ENCODE measurements at places on chromosomes 3 and 15.
A peak's percentile ranks its signal among the peaks of the same experiment; 100 is the strongest.

- DNase-seq = no peak
Observed at GRCh38 chr3:156483002-156483401, 71.9 kb downstream of the SSR3 start.

DNA sequence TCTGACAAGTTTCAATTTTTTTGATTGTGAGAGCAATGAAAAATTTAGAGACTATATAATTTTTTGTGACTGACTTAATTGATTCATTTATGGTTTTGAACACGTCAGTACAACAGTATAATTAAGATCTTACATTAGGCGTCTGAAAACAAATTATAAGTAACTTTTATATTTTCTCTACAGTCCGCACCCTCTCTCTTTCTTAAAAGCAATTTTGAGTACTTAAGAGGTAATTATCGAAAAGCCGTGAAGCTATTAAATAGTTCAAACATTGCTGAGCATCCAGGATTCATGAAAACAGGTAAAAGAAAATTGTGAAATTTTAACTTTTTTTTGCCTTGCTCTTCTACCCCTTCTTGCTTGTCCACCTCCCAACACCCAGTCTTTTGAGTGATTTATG, 34.9 kb downstream of the CNOT10 start:
- DNase-seq = no peak

DNA sequence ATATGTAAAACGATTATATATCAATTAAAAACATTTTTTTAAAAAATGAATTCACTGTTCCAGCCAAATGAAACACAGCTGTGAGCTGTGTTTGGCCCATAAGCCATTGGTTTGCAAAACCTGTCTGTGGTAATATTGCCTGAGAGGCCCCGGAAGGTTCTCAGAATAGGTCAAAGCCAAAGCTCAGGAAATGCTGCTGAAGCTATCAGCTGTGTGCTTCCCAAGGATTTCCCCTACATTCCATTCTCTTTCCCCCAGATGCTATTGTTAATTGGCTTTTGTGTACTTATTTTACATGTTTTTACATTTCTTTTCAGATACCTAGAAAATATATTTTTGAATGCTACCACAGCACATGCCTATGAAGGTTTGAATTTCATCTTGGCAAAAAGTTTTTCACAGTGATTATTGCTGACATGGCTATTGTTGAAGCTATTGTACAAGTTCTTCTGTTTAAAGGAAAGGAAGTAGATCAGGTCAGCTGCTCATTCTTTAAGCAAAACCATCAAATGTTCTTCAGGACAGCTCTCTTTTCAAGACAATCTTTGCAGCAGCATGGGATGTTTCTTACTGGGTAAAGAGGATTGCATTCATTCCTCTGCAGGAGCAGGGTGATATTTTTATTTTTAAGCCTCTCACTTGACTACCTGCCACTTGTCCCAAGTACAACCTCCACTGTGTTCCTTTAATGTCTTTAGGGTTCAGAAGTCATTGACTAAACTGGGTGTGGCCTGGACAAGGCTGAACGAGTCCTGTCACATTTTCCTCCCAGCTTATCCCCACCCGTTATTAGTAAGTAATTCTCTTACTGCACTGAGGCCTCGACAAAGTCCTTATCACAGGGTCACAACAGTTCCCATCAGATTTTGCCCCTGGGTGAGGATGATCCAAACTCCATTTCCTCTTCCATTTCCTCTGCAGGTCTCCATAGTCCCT, 26.3 kb upstream of the BNC1 start:
- DNase-seq = no peak

DNA sequence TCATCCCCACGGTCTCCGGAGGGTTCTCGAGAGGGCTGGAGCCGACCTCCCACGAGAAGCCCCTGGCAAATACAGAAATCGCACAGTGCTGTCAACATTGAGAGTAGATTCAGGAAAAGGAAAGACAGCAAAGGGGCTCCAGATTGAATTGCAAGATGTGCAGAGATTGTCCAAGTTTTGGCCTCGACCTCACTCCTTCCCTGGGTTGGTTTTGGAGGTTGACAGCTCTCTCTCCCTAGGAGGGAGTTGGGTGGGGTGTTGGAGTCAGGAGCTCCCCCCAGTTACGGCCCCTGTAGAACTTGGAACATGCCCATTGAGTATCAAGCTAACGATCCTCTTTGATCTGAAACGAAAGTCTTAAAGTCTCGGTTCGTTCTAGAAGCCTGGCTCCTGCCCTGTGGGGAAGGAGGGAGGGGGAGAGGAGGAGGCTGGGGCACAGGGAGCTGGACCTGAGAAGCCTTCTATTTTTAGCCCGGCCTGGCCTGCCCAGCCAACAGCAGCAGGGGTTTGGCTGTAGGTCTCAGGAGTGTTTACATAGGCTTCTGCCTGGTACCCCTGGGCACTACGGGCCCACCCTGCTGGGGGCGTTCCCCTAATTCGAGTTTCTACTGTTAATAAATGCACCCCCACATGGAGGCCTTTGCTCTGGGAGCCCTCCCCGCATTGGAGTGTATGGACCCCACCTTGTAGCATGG, 672 bp upstream of the KY start:
- DNase-seq = no peak

DNA sequence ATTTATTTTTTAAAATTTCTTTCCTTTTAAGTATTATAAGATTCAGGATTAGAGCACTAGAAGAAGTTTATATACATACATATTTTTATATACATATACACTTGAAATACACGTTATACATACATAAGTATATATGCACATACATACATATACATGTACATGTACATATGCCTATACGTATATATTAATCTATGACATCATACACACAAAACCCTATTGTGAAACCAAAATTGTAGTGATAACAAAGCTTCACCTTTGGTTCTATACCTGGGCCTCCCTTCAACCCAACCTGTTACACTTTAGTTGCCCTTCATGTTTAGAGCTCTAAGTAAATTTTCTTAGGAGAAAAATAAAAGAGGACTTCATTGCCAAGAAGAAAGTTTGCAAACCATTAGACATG, 17.0 kb downstream of the AADACL2 start:
- no peak for DNase-seq

- DNase-seq = no peak
Observed at GRCh38 chr15:90412356-90413194, 24.5 kb downstream of the IQGAP1 start.

GRCh38 chr15:62797171-62797570, 245.4 kb upstream of the TPM1 start:
- DNase-seq = no peak

- peak; percentile 2 for DNase-seq
Observed at GRCh38 chr3:44104668-44105321, 136.9 kb upstream of the TOPAZ1 start.

DNA sequence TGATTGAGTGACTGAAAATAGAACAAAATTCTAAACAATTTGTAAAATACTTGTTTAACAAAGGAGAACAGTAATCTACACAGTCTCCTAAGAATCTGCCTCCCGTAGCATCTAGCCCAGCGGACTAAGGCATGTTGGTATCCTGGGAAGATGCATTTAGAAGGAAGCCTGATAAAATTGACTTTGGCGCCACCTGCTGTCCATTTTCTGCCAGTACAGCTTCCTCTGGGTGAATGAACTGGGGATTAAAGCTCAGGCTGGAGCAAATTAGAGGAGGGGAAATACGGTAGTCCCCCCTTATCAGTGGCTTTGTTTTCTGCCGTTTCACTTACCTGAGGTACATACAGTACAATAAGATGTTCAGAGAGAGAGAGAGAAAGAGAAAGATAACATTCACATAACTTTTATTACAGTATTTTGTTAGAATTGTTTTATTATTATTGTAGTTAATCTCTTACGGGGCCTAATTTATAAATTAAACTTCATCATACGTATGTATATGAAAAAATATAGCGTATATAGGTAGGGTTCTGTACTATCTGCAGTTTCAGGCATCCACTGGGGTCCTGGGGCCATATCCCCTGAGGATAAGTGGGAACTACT, 191.6 kb downstream of the GAP43 start:
- DNase-seq = peak; percentile 26

- no peak for DNase-seq
Observed at GRCh38 chr3:74590620-74591262, 23.7 kb downstream of the CNTN3 start.

DNA sequence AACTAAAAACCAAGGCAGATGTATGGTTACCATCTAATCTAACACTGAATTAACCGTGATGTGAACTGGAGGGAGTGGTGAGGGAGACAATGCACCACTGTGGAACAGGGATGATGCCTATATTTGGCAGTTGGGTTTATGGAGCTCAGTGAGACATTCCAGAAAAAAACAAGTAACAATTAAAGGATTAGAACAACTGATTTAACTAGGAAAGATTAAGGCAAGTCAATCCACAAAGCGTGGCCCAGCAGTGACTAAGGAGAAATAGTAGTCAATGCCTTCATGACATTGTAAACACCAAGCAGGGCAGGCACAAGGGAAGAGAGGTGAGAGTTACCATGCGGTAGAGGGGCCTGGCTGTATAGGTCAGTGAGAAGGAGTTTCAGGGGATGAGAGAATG, 38.1 kb downstream of the CHAC1 start:
- no peak for DNase-seq

- DNase-seq = no peak
Observed at GRCh38 chr3:43128464-43128863, 22.6 kb upstream of the POMGNT2 start.

GRCh38 chr3:52469001-52469400, 13.6 kb downstream of the NISCH start:
- no peak for DNase-seq

GRCh38 chr15:59999612-60000112, 4.4 kb upstream of the FOXB1 start:
- no peak for DNase-seq

- DNase-seq = no peak
Observed at GRCh38 chr15:77457905-77458265, 37.2 kb downstream of the HMG20A start.

DNA sequence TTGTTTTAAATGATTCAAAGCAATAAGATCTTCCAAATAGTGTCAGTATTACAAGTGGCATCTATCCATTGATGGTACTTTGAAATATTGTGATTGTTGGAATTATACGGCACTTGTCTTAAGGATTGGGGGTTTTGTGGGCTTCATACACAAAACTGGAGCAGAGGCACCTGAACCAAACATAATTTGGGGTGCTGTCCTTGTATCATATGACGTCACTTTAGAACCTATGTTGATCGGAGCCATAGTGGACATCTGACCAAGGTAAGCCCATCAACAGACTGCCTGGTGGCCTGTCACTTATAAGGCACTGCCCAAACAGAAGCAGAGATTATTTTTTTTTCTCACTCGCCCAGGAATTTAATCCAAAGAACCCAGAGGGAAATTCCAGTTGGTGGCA, 2.9 kb upstream of the LRRC58 start:
- no peak for DNase-seq

DNA sequence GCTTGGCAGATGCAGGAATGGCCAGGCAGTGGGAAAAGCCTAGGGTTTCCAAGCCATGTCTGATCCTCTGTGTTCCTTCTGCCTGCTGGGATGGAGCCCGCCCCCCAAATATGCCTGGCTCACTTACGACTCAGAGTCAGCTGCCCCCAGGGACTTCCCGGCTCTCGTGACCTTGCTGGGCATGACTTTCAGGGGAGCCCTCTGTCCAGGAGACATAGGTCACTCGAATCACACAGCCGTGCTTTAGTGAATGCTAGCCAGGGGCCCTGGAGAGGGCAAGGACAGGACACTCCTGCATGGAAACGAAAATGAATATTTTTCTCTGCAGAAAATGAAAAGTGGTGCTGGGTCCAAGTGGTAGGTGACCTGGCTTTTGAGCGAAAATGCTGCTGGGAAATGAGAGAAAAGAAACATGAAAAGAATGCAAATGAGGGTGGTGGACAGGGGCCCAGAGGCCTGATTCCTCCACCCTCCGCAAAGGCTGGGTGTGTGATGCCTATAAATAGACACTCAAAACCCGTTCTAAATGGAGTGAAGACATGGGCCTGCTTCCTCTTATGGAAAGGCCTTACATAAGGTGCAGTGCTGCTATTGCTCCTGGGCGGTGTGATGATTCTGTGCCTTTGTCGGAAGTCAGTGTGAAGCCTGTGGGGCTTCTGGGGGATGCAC, 107.4 kb downstream of the APBA2 start:
- no peak for DNase-seq

- DNase-seq = no peak
Observed at GRCh38 chr3:63762934-63763550, 56.1 kb upstream of the C3orf49 start.
